Adrenal gland (tissue), 19 donors: ENCODE measurements at places on chromosomes 6 and 20. TPM values are rescaled to one million over a fixed set of nuclear protein-coding genes. Genes with fewer than 3 reads are reported as not detected.
A peak's percentile ranks its signal among the peaks of the same experiment; 100 is the strongest.

DNA sequence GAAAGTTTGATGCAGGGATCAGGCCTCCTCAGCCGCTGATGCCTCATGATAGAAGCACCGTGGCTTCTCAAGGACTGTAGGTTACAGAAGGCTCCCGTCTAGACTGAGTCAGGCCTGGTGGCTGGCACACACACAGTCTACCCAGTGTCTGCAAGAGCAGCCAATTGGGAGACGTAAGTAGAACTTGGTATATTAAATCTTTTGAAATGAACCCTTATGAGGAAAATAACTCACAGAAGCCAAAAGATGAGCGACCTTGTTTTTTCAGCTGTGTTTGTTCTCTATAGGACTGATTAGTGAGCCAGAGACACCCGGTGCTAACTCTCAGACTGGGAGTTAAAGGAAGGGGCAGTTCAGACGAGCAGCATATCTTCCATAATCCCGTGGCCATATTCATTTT lies 5.9 kb upstream of the PDE10A start:
- peaks cover 14% of the 10 kb centered on the region for H3K27me3 ChIP-seq
- H3K4me3 ChIP-seq = no peak overlapping the region
- H3K27ac ChIP-seq = no peak overlapping the region
- no peaks in the 10 kb centered on the region for H3K36me3 ChIP-seq

TMC2 gene
- total RNA-seq = not detected

GRCh38 chr20:45456632-45457031 lies 12.9 kb upstream of the WFDC2 start:
- H3K4me3 ChIP-seq = no peak overlapping the region
- peak; percentile 20 for DNase-seq
- no peaks in the 10 kb centered on the region for H3K27me3 ChIP-seq
- no peak overlapping the region for H3K27ac ChIP-seq
- no peaks in the 10 kb centered on the region for H3K4me1 ChIP-seq
- no peaks in the 10 kb centered on the region for H3K36me3 ChIP-seq

DNA sequence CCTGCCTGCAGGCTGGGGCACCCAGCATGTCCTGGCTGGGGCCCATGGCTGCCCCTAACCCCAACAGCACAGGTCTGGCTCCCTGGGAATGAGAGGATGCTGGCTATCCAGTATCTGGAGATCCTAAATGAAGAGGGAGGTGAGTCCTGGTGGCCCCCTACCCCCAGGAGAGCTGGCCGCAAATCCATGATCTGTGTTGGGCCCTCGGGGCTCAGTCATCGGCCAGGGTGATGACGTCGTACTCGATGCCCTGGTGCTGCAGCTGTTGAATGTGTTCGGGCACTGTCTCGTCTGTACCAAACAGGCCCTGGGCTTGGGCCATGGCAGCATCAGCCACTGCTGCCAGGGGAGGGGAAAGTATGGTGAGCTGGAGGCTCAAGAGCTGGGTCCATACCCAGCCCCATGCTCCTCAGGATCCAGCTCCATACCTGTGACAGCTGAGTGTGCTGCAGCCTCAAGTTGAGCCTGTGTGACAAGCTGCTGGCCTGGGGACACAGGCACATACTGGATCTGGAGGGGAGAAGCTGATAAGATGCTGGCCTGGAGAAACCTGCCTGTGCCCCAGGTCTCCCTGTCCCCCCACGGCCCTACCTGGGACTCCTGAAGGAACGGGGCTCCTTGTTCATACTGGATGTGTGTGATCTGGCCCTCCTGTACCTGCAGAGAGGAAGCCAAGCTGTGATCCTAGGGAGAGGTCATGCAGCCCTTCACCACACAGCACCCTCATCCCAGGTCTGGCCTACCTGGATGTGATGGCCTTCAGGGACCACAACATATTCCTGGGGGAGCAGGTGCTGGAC lies 14.5 kb downstream of the PCIF1 start:
- no peaks in the 10 kb centered on the region for H3K36me3 ChIP-seq
- H3K27ac ChIP-seq = peak overlapping the region; percentile 90
- DNase-seq = no peak
- H3K4me3 ChIP-seq = no peak overlapping the region
- H3K4me1 ChIP-seq = peaks cover 25% of the 10 kb centered on the region
- H3K27me3 ChIP-seq = no peaks in the 10 kb centered on the region

- H3K36me3 ChIP-seq = no peaks in the 10 kb centered on the region
- no peak overlapping the region for H3K27ac ChIP-seq
- H3K27me3 ChIP-seq = no peaks in the 10 kb centered on the region
These were observed 146.6 kb downstream of the FRK start for GRCh38 chr6:115914098-115914497.

NOL7 gene
- 58.5 TPM for total RNA-seq

- no peaks in the 10 kb centered on the region for H3K27me3 ChIP-seq
- H3K27ac ChIP-seq = peak within 1 kb of the TSS; percentile 35
- DNase-seq = peak; percentile 82
- no peak within 1 kb of the TSS for H3K4me3 ChIP-seq
- H3K36me3 ChIP-seq = no peaks in the 10 kb centered on the region
- H3K4me1 ChIP-seq = peaks cover 14% of the 10 kb centered on the region
These were observed at the start of gene FERMT1 for GRCh38 chr20:6122873-6123648. FERMT1 (minus strand) TSS chr20:6123030; CDS start chr20:6119554, 3,476 bp downstream.

- H3K27me3 ChIP-seq = no peaks in the 10 kb centered on the region
- H3K4me3 ChIP-seq = no peak overlapping the region
- H3K4me1 ChIP-seq = no peaks in the 10 kb centered on the region
- H3K27ac ChIP-seq = no peak overlapping the region
These were observed 56.6 kb downstream of the TOX2 start for GRCh38 chr20:43971267-43971666.

DNA sequence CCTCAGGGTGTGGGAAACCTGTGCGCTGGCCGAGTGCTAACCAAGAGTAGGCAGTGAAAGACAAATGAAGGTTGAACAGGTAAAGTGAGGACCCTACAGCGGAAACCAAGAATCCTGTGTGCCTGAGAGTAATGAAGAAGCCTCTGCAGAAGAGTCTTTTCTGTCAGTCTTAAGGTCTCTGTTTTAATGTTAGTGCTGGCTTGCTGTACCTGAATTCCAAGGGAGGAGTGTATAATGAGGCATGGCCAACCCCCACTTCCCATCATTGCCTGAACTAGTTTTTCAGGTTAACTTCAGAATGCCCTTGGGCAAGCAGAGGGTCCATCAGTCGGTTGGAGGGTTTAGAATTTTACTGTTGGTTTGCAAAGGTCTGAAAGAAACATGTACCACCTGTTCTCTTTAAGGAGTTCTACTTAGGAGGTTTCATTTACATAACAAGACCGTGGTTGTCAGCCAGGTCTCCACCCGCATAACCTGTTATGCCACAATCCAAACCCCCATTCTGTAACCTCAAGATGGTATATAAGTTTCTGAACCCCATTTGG lies 589 bp upstream of the PDCD2 start:
- H3K4me3 ChIP-seq = peak overlapping the region; percentile 63
- H3K36me3 ChIP-seq = peaks cover 27% of the 10 kb centered on the region
- no peaks in the 10 kb centered on the region for H3K27me3 ChIP-seq
- DNase-seq = no peak

CDH4 gene
- total RNA-seq = 0.08 TPM

GRCh38 chr6:125363039-125363823 lies 61.5 kb upstream of the HDDC2 start:
- peak; percentile 45 for DNase-seq
- H3K27ac ChIP-seq = no peak overlapping the region
- H3K4me3 ChIP-seq = no peak overlapping the region
- H3K4me1 ChIP-seq = peaks cover 4% of the 10 kb centered on the region

RFX6 gene
- not detected for total RNA-seq

DNA sequence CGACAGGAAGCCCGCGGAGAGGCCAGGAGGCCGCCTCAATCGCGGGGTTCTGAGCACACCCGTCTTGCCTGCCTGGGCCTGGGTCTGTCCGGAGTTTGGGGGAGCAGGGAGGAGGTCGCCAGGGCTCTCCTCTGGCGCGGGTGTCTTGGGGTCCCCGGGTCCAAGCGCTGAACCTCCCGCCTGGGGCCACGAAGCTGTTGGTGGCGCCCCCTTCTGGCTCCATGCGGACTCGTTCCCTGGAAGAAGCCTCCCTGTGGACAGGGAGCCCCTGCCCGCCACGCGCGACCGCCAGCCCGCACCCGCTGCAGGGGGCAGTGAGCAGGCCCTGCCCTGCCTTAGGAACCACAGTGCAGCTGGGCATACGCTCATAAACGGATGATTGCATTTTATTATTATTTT lies 44.7 kb downstream of the MCUR1 start:
- H3K36me3 ChIP-seq = no peaks in the 10 kb centered on the region
- H3K4me3 ChIP-seq = no peak overlapping the region
- no peak for DNase-seq
- no peaks in the 10 kb centered on the region for H3K27me3 ChIP-seq

- DNase-seq = peak; percentile 75
- H3K4me1 ChIP-seq = no peaks in the 10 kb centered on the region
- H3K27me3 ChIP-seq = peaks cover 4% of the 10 kb centered on the region
- H3K36me3 ChIP-seq = no peaks in the 10 kb centered on the region
These were observed 25.1 kb upstream of the CDH22 start for GRCh38 chr20:46333161-46333991.

SYCP2 gene
- 0.28 TPM for total RNA-seq

DNA sequence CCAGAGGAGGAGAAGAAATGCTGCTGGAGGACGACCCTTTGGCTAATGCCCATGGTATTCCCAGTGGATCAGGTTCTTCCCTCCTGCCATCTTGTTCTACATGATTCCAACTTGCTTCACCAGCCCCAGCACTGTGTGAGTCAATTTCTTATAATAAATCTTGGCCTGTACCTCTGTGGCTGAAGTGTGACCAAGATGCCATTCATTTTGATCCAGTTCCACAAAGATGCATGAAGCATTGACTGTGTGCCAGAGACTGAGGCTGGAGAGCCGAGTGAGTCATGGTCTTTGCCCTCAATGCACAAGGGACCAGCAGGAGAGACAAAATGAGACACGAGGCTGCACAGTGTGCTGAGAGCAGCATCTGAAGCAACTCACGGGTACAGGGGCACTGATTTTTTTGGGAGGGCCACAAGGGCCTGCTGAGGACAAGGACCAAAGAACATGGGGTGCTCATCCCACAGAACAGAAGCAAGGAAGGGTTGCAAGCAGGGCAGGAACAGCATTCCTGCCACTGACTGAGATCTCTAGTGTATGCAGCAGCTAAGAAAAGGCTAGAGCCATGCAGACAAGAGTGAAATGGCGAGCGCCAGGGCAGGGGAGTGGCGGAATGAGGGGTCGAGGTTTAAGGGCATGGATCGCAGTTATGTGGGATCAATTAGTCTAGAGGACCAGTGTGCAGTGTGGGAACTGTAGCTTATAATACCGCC lies 207.0 kb downstream of the THBS2 start:
- H3K27me3 ChIP-seq = no peaks in the 10 kb centered on the region
- H3K4me3 ChIP-seq = no peak overlapping the region

DEFB124 gene
- not detected for total RNA-seq

- DNase-seq = no peak
- no peaks in the 10 kb centered on the region for H3K27me3 ChIP-seq
- H3K36me3 ChIP-seq = no peaks in the 10 kb centered on the region
These were observed 57.4 kb downstream of the STMND1 start for GRCh38 chr6:17159240-17159639.

- H3K4me3 ChIP-seq = no peak overlapping the region
- no peak overlapping the region for H3K27ac ChIP-seq
- no peak for DNase-seq
- H3K4me1 ChIP-seq = no peaks in the 10 kb centered on the region
- H3K36me3 ChIP-seq = no peaks in the 10 kb centered on the region
These were observed 459.5 kb downstream of the LMBRD1 start for GRCh38 chr6:69337311-69337710.

GRCh38 chr6:159902620-159903019 lies 11.8 kb downstream of the MAS1 start:
- no peak overlapping the region for H3K27ac ChIP-seq
- no peaks in the 10 kb centered on the region for H3K36me3 ChIP-seq
- DNase-seq = no peak
- H3K4me3 ChIP-seq = no peak overlapping the region
- no peaks in the 10 kb centered on the region for H3K4me1 ChIP-seq
- H3K27me3 ChIP-seq = no peaks in the 10 kb centered on the region

- no peak overlapping the region for H3K27ac ChIP-seq
- no peak overlapping the region for H3K4me3 ChIP-seq
- no peaks in the 10 kb centered on the region for H3K27me3 ChIP-seq
- no peaks in the 10 kb centered on the region for H3K4me1 ChIP-seq
These were observed 233.2 kb upstream of the SOX4 start for GRCh38 chr6:21360336-21360735.

GRCh38 chr6:99519446-99519845 lies 4.2 kb upstream of the USP45 start:
- H3K27ac ChIP-seq = no peak overlapping the region
- H3K4me3 ChIP-seq = no peak overlapping the region
- H3K36me3 ChIP-seq = no peaks in the 10 kb centered on the region

GRCh38 chr6:25179051-25179778 lies 100.0 kb upstream of the CARMIL1 start:
- peaks cover 47% of the 10 kb centered on the region for H3K4me1 ChIP-seq
- no peak overlapping the region for H3K4me3 ChIP-seq
- H3K27me3 ChIP-seq = no peaks in the 10 kb centered on the region
- DNase-seq = peak; percentile 14
- H3K27ac ChIP-seq = peak overlapping the region; percentile 75

- no peak overlapping the region for H3K27ac ChIP-seq
- H3K4me1 ChIP-seq = no peaks in the 10 kb centered on the region
- H3K36me3 ChIP-seq = no peaks in the 10 kb centered on the region
- no peak for DNase-seq
- no peak overlapping the region for H3K4me3 ChIP-seq
These were observed 320.6 kb downstream of the QKI start for GRCh38 chr6:163735076-163735475.

DNA sequence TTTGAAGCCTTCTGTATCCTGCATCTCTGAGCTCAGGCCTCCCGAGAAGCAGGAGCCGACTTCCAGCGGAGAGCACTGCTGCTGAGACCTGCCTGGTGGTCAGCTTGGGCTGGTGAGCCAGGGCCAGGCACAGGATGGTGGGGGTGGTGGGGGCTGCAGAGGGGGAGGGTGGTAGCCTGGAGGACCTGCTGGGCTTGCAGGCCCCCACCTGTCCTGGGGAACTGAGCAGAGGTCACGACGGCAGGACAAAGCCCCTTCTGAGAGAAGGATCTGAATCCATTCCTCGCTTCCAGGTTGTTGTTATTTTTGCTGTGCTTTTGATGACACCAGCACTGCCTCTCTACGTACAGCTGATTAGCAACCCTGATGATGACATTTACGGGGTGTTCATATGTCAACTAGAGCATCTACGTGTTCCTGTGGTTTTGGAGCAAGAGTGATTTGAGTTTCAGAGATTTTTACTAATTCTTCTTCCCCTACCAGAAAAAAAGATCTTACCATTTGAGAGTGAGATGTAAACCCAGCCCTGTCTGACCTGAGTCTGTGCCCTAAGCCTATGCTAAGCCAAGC lies 35.7 kb upstream of the CD93 start:
- no peaks in the 10 kb centered on the region for H3K27me3 ChIP-seq
- no peak for DNase-seq
- no peaks in the 10 kb centered on the region for H3K36me3 ChIP-seq
- H3K4me3 ChIP-seq = no peak overlapping the region
- no peak overlapping the region for H3K27ac ChIP-seq
- peaks cover under 1% of the 10 kb centered on the region for H3K4me1 ChIP-seq

GRCh38 chr6:304833-305370 lies 12.6 kb downstream of the DUSP22 start:
- H3K27me3 ChIP-seq = no peaks in the 10 kb centered on the region
- H3K27ac ChIP-seq = no peak overlapping the region
- no peaks in the 10 kb centered on the region for H3K36me3 ChIP-seq
- H3K4me1 ChIP-seq = no peaks in the 10 kb centered on the region
- no peak for DNase-seq

JAG1 gene
- total RNA-seq = 15.7 TPM

- peak overlapping the region; percentile 42 for H3K27ac ChIP-seq
- peaks cover 9% of the 10 kb centered on the region for H3K4me1 ChIP-seq
- H3K27me3 ChIP-seq = no peaks in the 10 kb centered on the region
- no peak for DNase-seq
- no peaks in the 10 kb centered on the region for H3K36me3 ChIP-seq
These were observed 9.5 kb upstream of the PARD6B start for GRCh38 chr20:50721881-50722281.

MBOAT1 gene
- total RNA-seq = 6.2 TPM
